NCI-H2171 (cell line): ENCODE measurements at places on chromosomes 11 and 22.

- no peak for DNase-seq
Measured at GRCh38 chr11:85377901-85378300, 249.2 kb downstream of the DLG2 start.

GRCh38 chr22:49655168-49655812 lies 172.4 kb downstream of the BRD1 start:
- no peak for DNase-seq

DNA sequence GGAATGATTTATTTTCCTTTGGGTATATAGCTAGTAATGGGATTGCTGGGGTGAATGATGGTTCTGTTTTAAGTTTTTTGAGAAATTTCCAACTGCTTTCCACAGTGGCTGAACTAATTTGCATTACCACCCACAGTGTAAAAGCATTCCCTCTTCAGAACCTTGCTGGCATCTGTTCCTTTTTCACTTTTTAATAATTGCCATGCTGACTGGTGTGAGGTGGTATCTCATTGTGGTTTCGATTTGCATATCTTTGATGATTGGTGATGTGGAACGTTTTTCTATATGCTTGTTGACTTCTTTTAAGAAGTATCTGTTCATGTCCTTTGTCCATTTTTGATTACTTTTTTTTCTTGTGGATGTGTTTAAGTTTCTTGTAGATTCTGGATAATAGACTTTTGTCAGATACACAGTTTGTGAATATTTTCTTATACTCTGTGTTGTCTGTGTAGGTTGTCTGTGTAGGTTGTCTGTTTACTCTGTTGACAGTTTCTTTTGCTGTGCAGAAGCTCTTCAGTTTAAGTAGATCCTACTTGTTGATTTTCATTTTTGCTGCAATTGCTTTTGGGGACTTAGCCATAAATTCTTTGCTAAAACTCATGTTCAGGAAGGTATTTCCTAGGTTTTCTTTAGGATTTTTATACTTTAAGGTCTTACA lies 291.8 kb upstream of the DDI1 start:
- DNase-seq: no peak

DNA sequence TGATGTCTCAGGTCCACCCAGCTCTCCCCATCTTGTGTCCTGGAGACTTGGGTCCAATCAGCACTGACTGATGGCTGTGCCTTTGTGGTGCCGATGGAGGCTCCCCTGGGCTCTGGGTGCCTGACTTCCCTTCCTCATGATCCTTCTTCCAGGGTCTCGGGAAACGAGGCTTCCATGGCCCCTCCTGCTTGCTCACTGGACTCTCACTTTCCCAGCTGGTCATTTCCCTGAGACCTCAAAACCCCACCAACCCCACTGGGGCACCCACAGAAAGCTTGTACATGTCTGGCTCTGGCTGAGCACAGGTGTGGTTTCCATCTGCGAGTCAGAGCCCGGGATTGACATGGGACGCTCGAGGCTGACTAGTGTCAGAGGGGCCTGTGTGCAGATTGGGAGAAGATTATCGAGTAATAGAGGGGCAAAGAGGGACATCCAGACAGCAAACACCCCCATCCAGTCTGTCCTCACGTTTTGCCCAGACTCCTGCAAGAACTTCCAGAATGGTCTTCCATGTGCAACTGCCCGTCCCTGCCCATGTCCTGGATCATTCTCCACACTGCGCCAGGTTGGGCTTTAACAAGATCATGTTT lies 15.1 kb downstream of the APOL1 start:
- DNase-seq: no peak

GRCh38 chr11:20362481-20362880 lies 1.0 kb upstream of the HTATIP2 start:
- DNase-seq: no peak

DNA sequence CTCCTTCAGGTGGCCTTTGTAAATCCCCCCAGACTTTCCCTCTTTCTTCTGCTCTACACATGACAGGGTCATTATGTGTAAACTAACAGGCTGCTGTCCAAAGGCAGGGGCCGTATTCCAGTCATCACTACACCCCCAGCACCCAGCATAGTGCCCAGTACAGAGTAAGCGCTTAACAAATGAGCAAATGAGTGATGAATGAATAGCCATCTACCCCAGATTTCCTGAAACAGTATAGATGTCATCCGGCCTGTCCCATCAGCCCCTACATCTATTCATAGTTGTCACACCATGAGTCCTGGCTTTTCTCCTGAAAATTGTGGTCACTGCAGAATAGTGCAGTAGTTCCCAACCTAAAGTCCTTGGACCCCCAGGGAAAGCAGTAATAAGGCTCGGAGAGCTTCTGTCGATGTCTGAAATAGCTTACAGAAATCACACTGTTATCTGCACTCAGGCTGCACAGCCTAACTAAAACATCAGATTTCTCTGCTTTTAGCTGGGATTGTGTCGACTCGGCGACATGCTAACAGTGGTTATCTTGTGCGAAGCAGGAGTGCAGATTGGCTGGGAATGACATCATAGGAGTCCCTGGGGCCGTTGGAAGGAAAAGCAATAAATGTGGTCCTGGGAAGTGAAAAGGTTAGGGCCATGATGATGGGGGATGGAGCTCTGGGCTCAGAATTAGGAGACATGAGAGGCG lies 143.8 kb upstream of the NECTIN1 start:
- no peak for DNase-seq

DNA sequence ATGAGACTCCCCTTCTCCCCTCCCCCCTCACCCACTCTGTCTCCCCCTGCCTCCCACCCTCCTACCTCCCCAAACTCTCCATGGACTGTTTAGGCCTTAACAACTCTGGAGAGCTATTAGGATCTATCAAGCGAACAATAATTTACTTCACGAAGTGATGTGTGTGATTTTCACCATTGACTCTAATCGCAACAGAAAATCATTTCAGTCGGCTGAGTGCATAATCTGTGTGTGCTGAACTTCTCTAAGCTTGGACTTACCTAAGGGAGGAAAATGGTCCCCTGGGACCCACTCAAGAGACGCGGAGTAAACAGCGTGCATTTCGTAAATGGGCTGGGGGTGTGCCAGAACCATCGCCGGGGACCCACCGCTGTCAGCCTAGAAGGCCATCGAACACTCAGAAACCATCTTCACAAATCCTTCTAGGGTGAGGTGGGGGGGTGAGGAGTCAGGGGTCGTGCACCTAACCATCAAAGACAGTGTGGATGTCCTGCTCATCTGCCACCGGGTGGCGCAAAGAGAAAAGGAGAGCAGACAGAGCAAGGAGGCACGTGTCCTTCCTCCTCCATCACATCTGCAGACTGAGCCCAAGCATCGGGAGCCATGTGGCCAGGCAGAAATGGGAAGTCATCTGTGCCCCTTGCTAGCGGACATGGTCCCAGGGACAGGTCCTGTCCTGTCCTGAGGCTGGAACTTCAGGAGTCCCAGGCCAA lies 62.1 kb upstream of the NUP50 start:
- DNase-seq: peak; percentile 78

- no peak for DNase-seq
Measured at GRCh38 chr11:70566768-70567530, 168.6 kb downstream of the CTTN start.

- DNase-seq: no peak
Measured at GRCh38 chr11:34175284-34176019, 70.0 kb downstream of the NAT10 start.

- no peak for DNase-seq
Measured at GRCh38 chr11:104219096-104219495, 55.1 kb upstream of the PDGFD start.

- DNase-seq: no peak
Measured at GRCh38 chr22:48628891-48629543, 1198.7 kb downstream of the BRD1 start.

DNA sequence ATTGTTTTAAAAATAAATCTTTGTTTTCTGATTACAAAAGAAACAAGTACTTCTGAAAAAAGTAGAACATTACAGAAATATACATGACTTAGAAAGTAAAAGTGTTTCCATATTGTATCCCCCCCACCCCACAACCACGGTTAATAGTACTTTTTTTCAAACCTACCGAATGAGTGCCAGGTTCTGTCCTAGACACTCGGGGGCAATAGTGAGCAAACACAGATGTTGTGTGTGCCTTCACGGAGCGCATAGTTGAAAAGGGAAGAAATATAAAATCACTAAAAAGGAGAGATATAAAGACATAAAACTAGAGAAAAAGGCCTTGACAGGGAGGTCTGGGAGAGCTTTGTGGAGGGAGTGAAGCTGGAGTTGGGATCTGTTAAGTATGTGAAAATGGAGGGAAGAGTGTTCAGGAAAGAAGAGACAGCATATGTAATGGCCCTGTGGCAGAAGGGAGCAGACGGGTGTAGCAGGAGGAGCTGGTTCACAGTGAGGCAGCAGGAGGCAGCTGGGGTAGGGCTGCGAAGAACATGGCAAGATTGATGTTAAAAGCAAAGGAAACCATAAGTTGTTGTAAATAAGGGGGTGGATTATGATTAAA lies 42.1 kb upstream of the ALX4 start:
- DNase-seq: no peak

- peak; percentile 7 for DNase-seq
Measured at GRCh38 chr11:1009991-1010390, 26.5 kb downstream of the MUC6 start.

GRCh38 chr11:75813124-75813523 lies 1.9 kb upstream of the UVRAG start:
- no peak for DNase-seq

- no peak for DNase-seq
Measured at GRCh38 chr11:25483915-25484635, 847.9 kb upstream of the ANO3 start.
